ENCODE measurements at places on chromosomes 1 and 21.
A peak's percentile ranks its signal among the peaks of the same experiment; 100 is the strongest.

GRCh38 chr1:163296504-163297263 is 25.1 kb upstream of the NUF2 start:
- DNase-seq: no peak

GRCh38 chr1:86263101-86263500 is 106.5 kb upstream of the COL24A1 start:
- DNase-seq: no peak

DNA sequence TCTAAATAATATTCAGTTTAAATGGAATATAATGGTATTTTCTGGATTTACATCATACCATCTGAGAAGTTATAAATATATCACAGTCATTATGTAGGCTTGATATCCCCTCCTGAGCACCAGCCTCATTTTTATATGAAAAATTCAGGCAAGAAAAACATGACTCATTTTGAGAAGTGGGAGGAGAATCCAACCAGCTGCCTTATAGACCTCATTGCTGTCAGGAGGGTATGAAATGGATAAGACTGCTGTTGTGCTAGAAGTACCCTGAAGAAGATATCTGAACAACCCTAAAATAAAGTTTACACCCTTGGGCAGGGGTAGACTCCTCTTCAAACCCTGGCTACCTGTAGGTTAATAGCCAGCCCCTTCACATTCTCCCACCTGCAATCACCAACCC is 8.8 kb downstream of the GIPC2 start:
- peak; percentile 25 for DNase-seq

DNA sequence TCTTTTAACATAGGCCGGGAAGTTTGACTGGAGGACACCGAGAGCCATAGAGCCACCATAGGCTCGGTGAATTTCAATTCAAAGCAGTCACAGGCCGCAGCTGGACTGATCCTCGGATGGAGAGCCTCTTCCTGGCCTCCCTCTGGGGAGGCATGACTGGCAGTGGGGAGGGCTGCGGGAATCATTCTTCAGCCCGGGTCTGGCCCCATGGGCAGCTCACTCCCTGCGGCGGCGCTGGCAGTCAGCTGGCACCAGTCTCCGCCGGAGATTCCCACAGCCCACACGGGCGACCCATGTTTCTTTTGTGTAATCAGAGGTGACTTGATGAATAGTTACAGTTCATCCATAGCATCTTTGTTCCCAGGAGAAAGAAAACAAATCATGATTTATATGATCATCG is 10.6 kb downstream of the ESPN start:
- no peak for DNase-seq

DNA sequence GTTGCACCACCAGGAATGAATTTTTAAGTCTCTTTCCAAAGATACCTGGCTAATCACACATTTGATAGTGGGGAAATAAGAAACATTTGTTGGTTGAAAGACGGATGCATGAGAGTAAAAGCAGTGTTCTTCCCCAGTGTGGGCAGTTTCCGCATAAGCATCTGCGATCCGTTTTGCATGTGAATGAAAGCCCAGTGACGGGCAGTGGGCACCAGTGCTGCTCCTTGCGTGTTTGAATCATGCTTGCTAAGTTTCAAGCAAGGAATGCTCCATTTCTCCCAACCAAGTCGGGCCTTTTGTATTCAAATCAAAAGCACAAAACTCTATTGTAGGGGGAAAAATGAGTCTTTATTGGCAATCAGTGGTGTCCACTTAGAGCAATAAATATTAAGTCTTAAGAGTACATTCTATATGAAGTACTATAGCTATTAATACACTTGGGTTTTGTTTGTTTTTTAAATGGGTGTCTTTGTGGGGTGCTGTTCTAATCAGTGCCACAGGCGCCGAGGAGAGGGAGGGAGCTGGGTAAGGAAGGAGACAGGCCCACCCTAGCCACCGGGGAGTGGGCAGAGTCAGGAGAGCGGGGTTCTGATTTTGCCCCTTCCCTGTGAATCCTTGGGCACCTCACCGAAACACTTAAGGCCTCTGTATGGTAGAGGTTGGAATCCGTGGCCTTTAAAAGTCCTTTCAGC is 750 bp upstream of the PTGFRN start:
- no peak for DNase-seq

GRCh38 chr1:83760226-83761021 is 238.5 kb downstream of the TTLL7 start:
- DNase-seq: no peak

- DNase-seq: no peak
Observed at GRCh38 chr21:36509973-36510664, 30.2 kb upstream of the CLDN14 start.

DNA sequence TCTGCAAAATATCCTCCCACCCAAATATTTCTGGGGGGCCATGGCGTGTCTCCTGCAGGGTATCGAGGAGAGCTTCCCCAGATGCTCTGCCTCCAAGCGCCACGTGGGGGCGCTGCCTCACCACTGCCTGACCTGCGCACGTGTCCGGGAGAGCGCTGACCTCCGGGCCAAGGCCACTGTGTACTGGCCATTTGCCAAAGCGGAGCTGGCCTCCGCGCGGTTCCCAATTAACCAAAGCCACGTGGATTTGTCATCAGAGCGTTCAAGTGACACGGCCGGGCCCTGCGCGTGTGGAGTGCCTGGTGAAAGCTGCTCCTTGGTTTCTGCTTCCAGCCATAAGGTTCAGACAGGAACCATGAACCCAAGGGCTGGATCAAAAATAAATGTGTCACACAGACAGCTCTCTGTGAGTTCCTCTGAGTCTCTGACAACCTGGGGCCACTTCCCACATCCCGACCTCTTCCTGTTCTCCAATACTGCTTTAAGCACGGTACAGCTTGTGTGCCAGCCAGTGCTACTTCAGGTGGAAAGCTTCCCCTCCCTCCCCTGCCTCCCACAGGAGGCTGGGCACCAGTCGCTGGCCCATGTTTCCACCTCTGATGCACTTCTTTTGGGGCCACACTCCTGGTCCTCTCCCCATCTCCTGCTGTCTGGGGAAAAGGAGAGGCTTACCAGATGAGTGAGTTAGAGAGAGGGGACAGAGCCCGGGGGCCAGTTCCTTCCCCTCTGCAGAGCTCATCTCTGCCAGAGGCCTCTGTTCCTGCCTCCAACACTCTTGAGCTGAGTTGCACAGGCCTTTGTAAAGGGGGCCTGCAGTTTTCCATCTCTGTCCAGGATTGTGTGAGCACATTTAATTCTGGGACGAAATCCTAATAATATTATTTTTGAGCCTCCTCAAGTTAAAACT is 26.1 kb downstream of the ZP4 start:
- DNase-seq: peak; percentile 50

- no peak for DNase-seq
Observed at GRCh38 chr1:63152572-63152971, 169.8 kb upstream of the FOXD3 start.

DNA sequence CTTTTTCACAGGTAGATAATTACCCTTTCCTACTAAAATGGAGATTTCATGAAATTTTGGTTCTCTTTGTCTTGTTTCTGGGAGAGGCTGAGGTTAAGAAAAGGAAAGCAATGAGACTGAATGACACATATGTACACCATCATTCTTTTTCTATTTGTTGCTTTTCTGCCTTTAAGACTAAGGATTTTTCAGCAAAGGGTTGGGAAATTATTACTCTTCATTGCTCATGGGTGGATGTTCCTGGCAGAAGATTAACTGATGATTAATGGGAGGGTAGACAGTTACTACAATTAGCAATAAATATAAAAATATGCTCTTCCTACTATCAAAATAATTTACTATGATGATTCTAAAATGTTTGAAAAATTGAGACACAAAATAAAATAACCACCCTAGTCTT is 316.5 kb upstream of the USP24 start:
- DNase-seq: no peak

- DNase-seq: peak; percentile 62
Observed at GRCh38 chr1:56411484-56412180, 167.7 kb downstream of the PLPP3 start.

GRCh38 chr21:25489673-25490072 is 117.6 kb downstream of the MRPL39 start:
- DNase-seq: peak; percentile 28

- peak; percentile 38 for DNase-seq
Observed at GRCh38 chr1:235503403-235504121, 690 bp downstream of the B3GALNT2 start.

DNA sequence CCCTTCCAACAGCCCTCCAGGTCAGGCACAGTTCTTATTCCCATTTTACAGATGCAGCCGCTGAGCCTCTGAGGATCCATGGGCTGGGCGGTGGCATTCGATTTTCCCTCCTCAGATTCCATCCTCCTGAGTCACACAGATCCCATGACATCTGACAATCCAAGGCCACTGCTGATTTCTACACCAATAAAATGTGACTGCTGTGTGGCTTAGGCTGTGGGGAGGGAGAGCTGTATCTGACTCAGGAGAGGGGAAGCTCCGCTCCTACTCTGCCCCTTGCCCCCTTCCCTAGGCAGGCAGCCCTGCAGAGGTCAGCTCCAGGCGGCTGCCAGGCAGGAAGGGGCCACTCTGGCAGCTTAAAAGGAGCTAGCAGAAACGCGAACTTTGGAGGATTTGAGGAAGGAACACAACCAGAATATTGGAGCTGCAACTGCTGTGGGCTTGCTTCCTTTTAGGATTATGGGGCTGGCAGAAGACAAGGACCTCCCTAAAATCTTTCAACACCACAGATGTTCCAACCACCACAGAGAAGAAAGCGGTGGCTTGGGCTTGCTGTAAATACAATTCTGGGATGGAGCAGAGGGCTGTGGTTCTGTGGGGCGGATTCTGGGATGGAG is 50.0 kb downstream of the MRPL37 start:
- peak; percentile 74 for DNase-seq

GRCh38 chr1:115814685-115815398 is 26.1 kb downstream of the NHLH2 start:
- no peak for DNase-seq

DNA sequence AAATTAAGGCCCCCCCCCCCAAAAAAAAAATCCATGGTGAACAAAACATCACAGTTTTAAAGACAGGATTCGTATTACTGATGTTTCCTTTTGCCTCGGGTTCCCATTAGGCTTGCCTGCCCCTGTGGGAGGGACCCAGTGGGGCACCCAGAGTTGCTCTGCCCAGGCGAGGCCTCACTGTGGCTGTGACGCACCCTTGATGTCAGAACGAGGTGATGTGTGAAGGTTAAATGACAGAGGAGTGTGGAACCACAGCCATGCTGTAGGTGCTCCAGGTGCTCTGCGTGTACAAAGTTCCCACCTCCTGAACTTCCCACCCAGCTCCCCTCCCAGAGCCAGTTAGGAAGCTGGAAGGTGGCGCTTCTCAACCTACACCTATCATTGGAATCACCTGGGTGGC is 37.9 kb downstream of the GRHL3 start:
- DNase-seq: no peak

GRCh38 chr1:42175314-42176054 is 10.9 kb upstream of the GUCA2A start:
- no peak for DNase-seq

DNA sequence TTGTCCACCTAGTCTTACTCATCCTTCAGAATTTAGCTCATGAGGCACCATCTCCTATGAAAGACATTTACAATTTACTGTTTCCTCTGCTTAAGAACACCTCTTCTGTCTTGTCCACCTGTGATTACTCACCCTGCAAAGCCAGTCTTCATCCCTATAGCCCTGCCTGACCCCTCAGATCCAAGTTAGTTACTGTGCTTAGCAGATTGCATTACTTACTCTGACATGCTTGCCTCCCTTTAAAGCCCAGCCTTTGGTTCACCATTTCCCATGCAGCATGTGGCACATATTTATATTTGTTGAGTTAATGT is 60.9 kb upstream of the VCAM1 start:
- DNase-seq: no peak

- no peak for DNase-seq
Observed at GRCh38 chr1:30313176-30313575, 410.2 kb downstream of the MATN1 start.

DNA sequence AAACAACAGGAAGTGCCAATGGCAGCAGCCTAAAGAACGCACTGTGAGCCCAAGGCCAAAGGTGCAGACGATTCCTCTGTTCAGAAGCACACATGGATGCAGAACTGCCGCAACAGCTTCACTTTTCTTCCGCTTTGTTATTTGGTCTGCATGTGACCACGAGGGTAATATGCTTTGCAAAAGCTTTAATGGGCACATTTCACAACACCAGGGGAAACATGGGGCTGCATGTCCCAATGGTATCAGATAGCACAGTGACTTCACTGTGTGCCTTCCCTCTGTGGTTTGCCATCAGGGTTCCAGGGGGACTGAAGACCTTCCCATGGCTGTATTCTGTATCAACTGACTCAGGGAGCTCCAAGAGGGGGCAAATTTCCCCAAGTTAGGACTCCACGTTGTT is 28.3 kb downstream of the THAP3 start:
- no peak for DNase-seq

DNA sequence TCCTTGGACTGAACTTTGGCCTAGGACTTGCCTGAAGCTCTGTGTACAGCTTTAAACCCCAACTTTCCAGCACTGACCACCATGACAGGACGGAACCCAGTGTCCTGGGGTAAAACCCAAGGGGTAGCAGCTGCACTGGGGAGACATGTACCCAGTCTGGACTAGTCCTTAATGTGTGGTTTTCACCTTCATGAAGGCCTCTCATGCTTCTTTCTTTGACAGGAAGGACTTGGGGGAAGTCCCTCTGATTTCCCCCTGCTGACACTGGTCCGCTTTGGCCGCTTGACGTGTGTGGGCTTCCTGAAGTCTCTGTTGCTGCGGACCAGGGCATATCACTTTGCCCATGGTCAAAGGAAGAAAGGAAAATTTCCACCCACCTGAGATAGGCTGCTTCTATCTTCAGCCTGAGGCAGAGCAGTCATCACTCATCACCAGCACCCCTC is 66.3 kb upstream of the PRDX6 start:
- no peak for DNase-seq

DNA sequence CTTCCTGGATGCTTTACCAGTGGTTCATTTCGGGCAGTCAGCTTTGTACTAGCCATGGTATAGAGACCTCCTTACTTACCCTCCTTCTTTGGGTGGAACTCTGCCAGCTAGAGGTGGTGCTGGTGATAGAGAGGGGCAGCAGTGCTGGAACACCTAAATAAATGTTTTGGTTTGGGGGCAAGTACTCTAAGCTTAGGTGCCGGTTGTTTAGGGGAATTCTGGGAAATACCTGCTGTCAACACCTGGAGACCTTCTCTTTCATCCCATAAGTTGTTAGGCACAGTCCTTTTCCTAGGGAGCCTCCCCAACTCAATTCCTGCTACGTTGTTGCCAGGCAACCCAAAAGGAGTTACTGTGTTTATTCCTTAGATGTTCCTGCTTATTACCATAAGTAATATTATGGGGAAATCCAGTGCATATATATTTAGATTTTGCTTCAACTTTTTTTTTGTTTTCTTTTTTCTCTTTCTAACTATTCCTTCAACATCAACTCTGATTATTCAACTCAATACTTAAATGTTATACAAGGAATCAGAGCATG is 16.9 kb downstream of the SCP2 start:
- no peak for DNase-seq

- peak; percentile 33 for DNase-seq
Observed at GRCh38 chr1:171389171-171389570, 75.2 kb downstream of the FMO4 start.

- no peak for DNase-seq
Observed at GRCh38 chr1:20476265-20477038, 9.6 kb downstream of the CAMK2N1 start.

Data from fibroblast of upper back skin (primary cell).